ENCODE measurements at places on chromosomes 16 and 17.
A peak's percentile ranks its signal among the peaks of the same experiment; 100 is the strongest.

DNA sequence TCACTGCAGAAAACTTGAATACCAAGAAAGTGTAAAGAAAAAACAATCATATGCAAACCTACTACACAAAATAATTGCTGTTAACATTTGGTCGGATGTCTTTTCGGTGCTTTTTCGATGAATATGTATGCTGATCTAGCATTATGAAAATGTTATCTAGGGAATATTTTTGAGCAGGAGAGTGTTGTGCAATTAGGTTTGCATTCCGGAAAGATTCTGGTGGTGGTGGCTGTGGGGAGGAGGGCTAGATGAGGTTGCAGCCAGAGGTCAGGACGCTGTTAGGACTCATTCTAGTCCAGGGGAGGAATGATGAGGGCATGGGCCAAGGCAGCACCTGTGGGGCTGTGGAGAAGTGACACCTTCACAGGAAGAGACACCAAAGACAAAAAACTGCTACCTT lies 258.0 kb upstream of the ASIC2 start:
- no peak for DNase-seq

GRCh38 chr17:47702391-47702995 lies 8.5 kb downstream of the TBKBP1 start:
- DNase-seq: no peak

DNA sequence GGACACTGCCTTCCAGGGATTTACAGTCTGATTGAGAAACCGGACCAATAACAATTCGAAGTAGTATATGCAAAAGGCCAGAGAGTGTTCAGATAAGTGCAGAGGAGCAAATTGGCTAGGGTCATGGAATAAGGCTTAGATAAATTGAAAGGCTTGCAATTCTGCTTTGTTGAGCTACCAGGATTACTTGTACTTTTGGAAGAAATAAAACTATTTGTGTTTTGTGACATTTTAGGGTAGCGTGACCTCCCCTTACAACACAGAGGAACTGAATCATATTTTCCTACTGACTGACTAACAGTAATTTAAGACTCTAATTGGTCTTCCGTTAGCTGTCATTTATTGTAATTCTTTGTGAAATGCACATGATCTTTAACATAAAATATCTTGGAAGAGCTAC lies 104.7 kb downstream of the PITPNC1 start:
- no peak for DNase-seq

DNA sequence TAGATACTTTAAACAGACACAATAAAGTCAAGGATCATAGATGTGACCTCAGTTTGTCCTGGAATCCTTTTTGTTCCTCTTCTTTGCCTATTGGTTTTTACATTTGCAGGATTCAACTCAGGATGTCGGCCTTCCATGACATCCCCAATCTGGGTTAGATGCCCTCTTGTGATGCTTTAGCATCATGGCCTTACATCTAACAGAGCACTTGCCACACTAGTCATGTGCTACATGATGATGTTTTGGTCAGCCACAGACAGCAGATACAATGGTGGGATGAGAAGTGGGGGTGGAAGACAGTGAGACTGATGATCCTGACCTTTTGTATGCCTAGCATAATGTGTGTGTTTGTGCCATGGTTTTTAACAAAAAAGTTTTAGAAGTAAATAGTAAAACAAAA lies 1.8 kb upstream of the SYNRG start:
- DNase-seq: no peak

- peak; percentile 66 for DNase-seq
Measured at GRCh38 chr17:1203111-1203966, 23.6 kb upstream of the ABR start.

DNA sequence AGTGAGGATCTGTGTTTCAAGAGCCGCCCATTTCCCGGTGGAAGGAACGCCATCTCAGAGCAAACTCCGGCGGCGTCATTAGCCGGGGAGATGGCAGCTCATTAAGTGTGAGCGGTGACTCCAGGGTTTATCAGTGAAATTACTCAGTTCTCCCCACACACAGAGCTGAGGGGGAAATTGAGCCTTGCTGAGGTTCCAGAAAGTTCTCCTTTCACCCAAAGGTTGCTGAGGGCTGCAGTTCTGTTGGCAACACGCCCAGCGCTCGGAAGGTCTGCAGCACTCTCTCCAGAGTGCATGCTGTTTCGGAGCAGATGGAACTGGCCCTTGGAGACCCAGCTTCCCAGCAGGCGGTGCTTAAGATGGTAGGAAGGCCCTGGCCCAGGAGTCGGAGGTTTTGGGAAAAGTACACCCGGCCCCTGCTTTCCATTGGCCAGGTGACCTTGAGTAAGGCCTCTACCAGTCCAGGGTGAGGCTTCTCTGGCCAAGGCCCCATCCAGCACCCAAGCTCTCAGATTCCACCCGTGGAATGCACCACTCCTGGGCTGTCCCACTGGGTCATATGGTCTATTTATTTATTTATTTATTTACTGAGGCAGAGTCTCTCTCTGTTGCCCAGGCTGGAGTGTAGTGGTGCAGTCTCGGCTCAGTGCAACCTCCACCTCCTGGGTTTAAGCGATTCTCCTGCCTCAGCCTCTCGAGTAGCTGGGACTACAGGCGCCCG lies 167.7 kb upstream of the CIBAR2 start:
- no peak for DNase-seq
